ENCODE measurements at places on chromosomes 7 and 10.

GRCh38 chr10:57692255-57692980 lies 575.3 kb downstream of the IPMK start:
- DNase-seq, result peak; percentile 94

GRCh38 chr7:142376356-142376997 lies 118.6 kb upstream of the PRSS58 start:
- peak; percentile 21 for DNase-seq

- DNase-seq, result peak; percentile 64
These were observed 228.4 kb upstream of the DGKB start for GRCh38 chr7:15130666-15131541.

GRCh38 chr7:3432911-3433310 lies 131.9 kb downstream of the SDK1 start:
- DNase-seq, result no peak

GRCh38 chr10:28242555-28243204 lies 60.2 kb downstream of the MPP7 start:
- DNase-seq, result no peak

- no peak for DNase-seq
These were observed 20.5 kb downstream of the CRPPA start for GRCh38 chr7:16400893-16401275.

GRCh38 chr7:11478882-11479281 lies 353.1 kb downstream of the THSD7A start:
- DNase-seq, result no peak

GRCh38 chr7:31311552-31311951 lies 29.0 kb downstream of the NEUROD6 start:
- no peak for DNase-seq

DNA sequence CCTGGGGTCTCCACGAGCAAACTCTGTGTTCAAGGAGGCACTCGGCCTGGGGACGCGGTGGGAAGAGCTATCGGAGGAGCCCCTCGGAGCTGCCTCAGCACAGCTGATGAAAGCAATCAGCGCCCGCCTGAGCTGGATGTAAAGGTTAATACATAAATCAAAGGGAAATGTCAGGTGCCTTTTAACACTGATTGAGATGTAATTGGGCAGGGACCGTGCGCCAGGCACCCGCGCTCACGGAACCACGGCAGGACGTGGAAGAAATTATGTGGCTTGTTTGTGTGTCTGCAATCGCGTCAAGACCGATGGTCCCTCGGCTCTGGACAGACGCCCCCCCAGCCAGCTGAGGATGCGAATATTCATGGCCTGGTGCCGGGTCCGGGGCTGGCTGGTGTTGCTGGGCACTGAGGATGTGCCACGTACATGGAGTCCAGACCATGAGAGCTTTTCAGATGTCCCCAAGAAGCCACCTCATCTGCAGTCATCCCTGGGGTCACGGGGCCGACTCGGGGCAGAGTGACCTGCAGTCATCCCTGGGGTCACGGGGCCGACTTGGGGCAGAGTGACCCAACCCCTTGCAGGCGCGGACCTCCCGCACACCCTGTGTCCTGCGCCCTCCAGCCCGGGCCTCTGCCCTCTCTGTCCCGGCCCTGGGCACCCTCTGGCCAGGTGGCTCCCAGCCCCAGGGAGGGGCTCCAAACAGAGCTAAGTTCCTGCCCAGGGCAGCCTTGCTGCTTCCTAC lies 15.6 kb downstream of the FOXL3 start:
- DNase-seq, result no peak

Measured in fibroblast of pulmonary artery (primary cell).